ENCODE measurements at places on chromosomes 16 and 17.

- no peak for DNase-seq
Observed at GRCh38 chr17:75507733-75508719, 7.3 kb downstream of the CASKIN2 start.

DNA sequence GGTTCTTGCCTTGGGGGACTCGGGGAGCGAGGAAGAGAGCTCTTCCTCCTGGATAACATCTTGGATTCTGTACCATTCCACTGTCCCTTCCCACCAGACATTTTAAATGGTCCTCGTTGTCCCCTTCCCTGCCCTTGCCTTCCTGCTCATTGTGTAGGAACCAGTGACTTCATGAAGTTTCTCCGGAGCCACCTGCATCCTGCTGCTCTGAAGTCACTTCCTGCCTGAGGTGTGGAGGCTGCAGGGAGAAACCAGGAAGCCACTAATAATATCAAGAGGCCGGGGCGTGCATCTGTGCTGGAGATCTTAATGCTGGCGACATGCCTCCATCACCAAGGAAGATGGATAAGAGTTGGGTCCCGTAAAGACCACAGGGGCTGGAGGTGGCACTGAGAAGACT is 6.2 kb upstream of the SLC16A13 start:
- no peak for DNase-seq

DNA sequence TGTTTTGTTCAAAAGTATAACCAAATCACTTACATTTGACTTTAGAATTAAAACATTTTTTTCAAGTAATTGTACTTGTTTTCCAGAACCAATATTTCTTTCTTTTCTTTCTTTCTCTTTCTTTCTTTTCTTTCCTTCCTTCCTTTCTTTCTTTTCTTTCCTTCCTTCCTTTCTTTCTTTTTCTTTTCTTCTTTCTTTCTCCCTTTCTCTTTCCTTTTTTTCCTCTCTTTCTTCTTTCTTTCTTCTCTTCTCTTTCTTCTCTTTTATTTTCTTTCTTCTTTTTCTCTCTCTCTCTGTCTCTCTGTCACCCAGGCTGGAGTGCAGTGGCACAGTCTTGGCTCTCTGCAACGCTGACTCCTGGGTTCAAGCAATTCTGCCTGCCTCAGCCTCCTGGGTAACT is 26.4 kb upstream of the PSMC5 start:
- DNase-seq, result no peak

- no peak for DNase-seq
Observed at GRCh38 chr16:22267764-22268163, 29.4 kb upstream of the POLR3E start.

- no peak for DNase-seq
Observed at GRCh38 chr17:46732754-46733398, 85.6 kb downstream of the WNT3 start.

DNA sequence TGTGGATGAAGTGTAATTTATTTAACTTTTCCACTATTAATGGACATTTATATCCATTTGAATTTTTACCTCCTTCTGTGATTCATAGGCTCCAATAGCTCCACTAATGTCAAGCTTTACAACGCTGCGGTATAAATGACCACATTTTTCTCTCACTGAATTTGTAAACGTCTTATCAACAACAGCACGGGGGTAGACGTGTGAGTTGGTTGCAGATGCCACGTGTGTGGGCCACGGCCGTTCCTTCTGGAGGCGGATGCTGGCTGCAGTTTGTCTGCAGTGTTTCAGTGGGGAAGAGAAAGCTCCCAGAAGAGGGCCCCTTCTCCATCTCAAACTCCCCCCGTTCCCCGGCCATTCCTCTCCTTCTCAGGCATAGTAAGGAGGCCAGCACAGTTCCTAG is 68.2 kb upstream of the XYLT1 start:
- DNase-seq, result peak; percentile 50

DNA sequence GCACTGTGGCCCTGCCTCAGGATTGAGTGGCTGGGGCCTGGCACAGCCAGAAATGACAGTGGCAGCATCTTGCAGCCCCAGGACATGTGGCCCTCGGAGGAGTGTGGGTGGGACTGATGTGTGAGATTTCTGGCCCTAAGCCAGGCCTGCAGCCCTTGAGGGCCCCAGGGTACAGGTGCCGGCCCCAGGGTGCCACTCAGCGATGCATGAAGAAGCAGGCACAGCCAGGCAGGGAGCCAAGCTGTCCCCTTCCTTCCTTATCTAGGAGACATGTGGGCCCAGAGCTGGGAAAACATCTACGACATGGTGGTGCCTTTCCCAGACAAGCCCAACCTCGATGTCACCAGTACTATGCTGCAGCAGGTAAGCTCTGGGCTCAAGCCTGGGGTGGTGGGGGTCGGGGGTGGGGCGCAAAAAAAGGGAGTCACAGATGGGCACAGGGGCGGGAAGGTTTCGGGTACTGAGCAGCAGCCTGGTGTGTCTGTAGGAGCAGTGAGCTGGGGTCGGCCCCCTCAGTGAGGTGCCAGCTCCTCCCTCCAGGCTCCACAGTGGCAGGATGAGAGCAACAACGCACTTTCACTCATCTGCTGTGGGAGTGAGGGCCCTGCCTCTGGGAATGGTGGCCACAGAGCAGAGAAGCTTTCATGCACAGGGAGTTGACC is 4.1 kb downstream of the ACE start:
- no peak for DNase-seq

- no peak for DNase-seq
Observed at GRCh38 chr16:89364606-89365005, 125.8 kb downstream of the ANKRD11 start.

GRCh38 chr17:3885271-3885670 is 7.6 kb downstream of the CAMKK1 start:
- no peak for DNase-seq

- DNase-seq, result no peak
Observed at GRCh38 chr17:18851201-18851600, 6.7 kb upstream of the PRPSAP2 start.

DNA sequence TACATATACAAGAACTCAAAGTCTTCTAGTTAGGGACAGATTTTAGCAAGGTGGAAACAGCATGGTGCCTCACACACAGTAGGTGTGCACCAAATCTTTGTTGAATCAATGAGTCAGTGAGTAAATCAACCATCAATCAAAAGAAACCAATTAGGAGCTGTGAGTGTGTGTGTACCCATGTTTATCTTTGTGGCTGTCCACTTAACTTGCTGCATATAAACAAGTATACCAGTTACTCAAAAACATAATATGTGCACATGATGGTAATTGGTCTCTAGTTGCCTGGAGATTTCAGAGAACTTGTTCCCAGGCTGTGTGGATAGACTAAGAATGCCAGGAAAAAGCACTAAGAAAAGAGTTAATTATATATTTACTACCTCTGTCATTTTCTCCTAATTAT is 272.2 kb upstream of the CCL2 start:
- DNase-seq, result no peak
